ENCODE measurements at places on chromosomes 1 and 21.

GRCh38 chr1:48030696-48031365 lies 33.6 kb upstream of the TRABD2B start:
- DNase-seq: no peak

DNA sequence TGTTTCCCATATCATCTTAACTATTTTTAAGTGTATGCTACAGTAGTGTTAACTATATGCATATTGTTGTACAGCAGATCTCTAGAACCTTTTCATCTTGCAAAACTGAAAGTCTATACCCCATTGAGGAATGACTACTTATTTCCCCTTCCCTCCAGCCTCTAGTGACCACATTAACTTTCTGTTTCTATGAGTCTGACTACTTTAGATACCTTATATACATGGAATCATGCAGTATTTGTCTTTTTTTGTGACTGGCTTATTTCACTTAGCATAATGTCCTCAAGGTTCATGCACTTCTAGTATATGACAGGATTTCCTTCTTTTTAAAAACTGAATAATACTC lies 96.5 kb upstream of the BTG3 start:
- no peak for DNase-seq

DNA sequence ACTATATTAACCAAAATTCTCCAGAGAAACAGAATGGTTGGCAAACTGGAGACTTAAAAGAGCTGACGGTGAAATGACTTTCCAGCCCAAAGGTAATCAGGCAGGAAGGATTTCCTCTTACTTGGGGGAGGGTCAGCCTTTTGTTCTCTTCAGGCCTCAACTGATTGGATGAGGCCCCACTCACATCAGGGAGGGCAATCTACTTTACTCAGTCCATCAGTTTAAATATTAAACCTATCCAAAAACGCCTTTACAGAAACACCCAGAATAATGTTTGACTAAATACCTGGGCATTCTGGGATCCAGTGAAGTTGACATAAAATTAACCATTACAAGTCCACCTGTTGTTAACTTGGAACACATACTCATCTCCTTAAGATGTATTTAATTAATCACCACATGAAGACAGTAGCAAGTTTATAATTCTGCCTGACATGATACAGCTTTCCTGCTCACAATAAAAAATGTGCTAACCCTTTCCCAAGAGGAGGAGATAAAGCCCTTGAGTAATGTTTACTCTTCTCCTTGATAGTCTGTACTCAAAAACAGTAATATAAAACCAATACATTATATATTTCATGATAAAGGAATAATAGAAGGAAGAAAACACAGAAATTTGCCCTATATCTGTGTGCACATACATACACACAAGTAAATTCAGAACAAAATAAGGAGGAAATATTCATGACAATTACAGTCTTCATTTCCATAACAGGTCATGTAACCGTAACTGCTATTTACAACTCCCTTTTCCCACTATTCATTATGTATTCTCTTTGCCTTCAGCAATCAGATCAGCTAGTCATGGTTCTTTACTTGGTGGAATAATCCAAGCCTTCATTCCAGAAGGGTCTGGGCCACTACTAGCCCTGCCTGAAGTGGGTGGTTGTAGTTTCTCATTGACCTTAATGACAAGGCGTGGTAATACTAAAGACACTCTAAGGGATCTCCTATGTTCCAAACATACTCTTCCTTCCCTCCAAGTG lies 107.5 kb upstream of the RUNX1 start:
- DNase-seq: no peak

- DNase-seq: no peak
Measured at GRCh38 chr1:96333522-96334235, 387.9 kb upstream of the PTBP2 start.

DNA sequence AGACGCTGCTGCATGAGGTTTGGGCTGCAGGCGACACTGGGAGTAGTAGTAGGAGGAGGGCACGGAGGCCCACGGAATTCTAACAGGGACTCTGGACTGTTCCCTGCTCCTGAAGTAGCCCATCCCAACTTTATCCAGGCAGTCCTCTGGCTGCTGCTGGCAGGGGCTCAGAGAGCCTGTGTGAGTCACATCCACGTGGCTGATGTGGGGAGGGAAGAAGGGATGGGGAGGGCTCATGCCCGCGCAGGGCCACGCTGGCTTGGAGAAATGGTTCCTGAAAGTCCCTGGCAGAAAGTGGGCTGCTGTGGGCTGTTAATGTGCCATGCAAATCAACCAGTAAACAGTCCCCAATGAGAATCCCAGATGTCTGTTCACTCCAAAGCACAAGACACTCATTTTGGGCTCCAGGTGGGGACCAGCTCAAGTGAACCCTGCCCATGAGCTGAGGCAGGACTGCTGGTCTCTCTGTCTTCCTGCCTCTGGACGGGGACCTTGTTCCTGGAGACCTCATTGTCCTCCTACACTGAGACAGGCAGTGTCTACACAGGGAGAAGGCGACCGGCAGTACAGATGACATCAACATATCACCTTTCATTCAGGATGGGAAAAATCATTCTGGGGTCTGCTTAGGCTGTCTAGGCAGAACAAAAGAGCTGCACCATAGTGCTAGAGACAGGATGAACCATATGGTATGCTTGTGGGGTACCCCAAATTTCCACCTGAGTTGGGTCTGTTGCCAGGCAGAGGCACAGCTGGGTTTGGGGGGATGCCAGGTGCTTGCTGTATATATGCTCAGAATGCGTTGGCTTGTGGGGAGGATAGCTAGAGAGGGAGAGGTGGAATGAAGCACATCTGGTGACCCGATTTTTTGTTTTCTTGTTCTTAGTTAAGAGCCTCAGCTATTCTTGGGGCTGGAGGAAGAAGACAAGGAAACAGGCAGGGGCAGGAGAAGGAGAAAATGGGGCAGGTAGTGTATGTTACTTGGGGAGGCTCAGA lies 57.9 kb upstream of the FMOD start:
- DNase-seq: peak; percentile 78

- DNase-seq: no peak
Measured at GRCh38 chr1:104084380-104084779, 334.7 kb downstream of the AMY1C start.

DNA sequence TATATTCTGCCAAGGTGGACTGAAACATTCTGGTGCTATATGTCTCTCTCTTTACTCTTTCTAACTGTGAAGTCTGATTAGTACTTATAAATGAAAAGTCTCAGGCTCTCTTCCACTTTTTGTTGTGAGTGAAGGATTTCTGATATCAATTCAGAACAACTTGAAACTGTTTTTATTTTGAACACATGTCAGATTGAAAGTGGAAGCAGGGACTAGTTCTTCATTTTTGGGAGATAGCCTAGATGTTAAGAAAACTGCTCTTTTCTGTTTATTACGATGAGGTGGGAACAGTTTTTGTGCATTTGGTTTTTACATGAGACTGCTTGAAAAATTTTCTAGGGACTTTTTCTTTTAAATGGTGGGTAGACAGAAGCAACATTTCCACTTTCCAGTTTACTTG lies 14.5 kb upstream of the GBP3 start:
- DNase-seq: no peak

- no peak for DNase-seq
Measured at GRCh38 chr1:160800645-160801408, 4.9 kb downstream of the LY9 start.

DNA sequence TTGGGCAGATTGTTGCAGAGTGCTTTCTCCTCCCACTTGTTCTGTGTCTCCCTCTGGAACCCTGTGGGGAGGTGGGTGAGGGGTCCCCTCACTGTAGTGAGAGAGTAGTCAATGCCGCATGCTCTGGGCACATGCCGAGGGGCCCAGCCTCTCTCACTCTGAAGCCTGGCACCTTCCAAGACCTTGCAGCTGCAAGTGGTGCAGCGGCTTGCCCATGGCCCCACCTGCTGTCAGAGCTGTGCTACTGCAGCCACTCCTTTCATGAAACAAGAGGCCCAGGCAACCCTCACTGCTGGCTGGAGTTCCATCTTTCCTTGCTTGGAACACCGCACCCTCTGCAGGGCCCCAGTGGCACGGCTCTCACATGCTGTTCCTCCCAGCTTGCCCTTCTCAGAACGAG lies 58.4 kb upstream of the COL6A1 start:
- DNase-seq: peak; percentile 60

Data from EL (cell line).